ENCODE measurements at places on chromosomes 2 and 18.
A peak's percentile ranks its signal among the peaks of the same experiment; 100 is the strongest.

DNA sequence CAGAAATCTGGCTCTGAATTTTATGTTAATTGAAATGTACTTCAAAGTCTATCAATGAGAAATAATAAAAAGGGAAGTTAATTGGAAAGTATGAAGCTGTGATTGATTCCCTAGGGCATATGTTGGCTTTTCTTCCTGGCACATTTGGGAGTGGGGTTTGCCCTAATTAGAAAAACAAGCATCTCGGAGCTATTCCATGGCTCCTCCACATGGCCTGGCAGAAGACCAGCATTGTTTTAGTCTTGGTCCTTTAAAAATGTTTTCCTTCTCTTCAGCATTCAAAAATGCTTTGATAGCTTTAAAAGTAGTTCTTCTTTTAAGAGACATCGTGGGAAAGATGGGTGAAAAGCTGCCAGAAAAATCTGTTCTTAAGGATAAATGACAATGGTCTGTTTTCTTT lies 445.5 kb upstream of the PKDCC start:
- no peak for DNase-seq

GRCh38 chr2:30422444-30423040 lies 24.5 kb upstream of the LCLAT1 start:
- peak; percentile 78 for DNase-seq

DNA sequence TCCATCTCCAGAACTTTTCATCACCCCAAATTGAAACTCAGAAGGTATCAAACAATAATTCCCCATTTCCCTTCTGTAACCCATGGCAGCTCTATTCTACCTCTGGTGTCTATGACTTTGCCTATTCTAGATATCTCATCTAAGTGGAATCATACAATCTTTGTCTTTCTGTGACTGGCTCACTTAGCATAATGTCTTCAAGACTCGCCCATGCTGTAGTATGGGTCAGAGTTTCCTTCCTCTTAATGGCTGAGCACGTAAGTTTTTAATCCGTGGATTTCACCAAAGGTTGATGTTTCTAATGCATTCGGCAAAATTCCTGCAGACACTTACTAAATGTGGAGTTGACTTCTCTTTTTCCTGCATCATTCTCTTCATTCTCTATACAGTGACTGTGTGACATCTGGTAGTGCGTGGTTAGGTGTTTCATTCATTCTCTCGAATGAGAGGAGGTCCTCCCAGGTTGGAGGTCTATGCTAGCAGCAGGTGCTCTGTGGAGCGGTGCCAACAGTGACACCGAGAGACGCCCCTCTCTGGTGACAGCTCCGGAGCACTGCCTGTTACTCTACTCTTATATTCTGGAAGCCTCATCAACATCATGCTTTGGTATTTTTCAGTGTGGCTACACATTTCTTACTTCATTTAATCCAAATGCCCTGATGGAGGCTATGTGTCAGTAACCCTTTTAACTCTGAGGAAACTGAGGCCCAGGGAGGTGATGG lies 50.1 kb downstream of the ATOH8 start:
- no peak for DNase-seq

DNA sequence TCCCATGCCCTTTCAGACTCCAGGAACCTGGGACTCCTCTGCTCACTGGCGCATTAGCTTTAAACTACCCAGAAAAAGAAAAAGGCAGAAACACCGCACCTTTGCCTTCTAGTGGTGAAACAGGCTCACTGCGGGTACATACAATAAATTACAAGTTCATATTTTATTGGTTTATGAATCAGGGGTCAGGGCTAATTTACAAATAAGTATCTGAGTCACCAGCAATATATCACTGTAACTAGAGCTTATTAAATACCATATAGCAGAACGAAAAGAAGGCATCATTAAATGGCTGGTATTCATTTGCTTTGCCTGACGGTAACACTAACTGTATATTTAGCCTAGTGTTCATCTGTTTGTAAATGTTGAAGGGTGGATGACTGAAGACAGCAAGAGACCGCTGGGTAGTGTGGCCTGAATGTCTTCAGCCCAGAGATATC lies 26.9 kb upstream of the DTNB start:
- no peak for DNase-seq

GRCh38 chr2:227442639-227443038 lies 29.3 kb upstream of the AGFG1 start:
- DNase-seq, result no peak

DNA sequence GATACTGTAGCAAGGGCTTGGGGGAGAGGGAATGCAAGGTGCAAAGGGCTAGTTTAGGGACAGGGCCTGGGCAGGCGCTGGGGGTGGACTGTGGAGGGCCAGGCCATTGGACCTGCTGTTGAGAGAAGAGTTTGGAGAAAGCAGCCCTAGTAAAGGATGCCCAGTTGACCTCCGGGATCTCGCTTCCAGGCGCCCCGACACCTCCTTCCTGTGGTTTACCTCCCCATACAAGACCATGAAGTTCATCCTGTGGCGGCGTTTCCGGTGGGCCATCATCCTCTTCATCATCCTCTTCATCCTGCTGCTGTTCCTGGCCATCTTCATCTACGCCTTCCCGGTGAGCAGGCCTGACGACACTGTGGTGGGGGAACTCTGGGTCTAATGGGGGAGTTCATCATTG lies 229.0 kb downstream of the DYSF start:
- no peak for DNase-seq
